ENCODE measurements at places on chromosomes 4 and X.

GRCh38 chr4:99846891-99847290, 30.3 kb downstream of the DAPP1 start:
- DNase-seq = no peak

DNA sequence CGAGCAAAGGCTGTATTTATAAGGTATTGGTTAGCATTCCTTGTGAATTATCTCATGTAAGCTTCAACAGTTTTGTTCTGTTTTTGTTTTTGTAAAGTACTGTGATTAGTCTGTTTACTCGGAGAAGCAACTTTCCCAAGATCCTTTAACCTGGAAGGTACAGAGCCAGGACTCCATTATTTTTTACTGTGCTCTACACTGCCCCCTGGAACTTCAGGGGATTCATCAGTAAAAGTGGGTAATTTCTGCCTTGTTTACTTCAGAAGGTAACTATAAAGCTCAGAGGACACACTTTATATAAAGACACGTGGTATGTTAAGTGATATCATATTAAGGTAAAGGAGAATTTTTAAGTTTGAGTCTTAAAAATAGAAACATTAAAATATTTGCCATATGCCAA, 124.9 kb downstream of the IQCM start:
- DNase-seq = no peak

- DNase-seq = no peak
Observed at GRCh38 chrX:42696536-42697124, 81.3 kb downstream of the PPP1R2C start.

- DNase-seq = no peak
Observed at GRCh38 chrX:106278951-106279350, 110.8 kb downstream of the PWWP3B start.

DNA sequence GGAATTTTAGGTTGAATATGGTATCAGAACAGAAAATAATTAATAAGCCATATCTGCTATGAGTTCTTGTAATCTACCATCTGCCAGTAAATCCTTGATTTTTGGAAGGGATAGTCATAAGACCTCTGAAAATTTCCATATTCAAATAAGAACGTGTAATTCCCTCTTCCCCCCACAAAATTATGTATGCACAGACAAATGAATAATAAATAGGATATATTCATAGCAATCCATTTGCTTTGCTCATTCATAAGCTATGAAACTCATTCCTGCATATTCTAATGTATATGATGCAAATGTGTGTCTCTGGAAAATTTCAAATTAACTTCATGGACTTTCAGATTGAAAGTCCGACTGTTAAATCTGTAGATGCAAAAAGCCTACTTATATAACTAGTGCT, 833.1 kb upstream of the GRID2 start:
- no peak for DNase-seq

Data from stimulated activated CD4-positive, alpha-beta T cell treated with anti-CD3 and anti-CD28 coated beads, Interleukin-12 subunit alpha, Interleukin-12 subunit beta, amount 100 ng/mL, for 4 hours (primary cell).